Stimulated activated memory B cell treated with anti-CD40 and anti-IgM and Interleukin-4, amounts not matched to agents 10 μg/mL and 1 μg/mL and 100 μg/mL, for 72 hours (primary cell): ENCODE measurements at places on chromosomes 11 and 22.

GRCh38 chr11:63564784-63565350, 1.7 kb upstream of the PLAAT2 start:
- peaks cover 7% of the 10 kb centered on the region for H3K27me3 ChIP-seq
- H3K36me3 ChIP-seq = no peaks in the 10 kb centered on the region
- ATAC-seq = no peak
- H3K4me3 ChIP-seq = no peak overlapping the region
- peaks cover 40% of the 10 kb centered on the region for H3K4me1 ChIP-seq

DNA sequence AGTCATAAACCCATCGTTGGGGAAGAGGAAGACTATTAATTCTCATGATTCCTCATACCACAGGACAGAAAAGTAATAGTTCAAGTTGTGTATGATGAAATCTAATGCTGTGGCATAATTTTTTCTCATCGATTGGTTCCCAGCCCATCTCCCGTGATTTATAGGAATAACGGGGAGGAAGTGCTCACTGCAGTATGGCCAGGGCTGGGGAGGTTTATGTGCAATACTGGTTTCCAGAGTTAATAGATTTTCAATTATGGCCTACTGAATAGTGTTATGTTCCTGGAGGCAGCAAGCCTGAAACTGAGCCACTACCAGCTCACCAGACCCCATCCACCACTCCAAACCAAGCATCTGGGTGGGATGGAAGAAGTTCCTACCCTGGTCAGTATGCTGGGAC, 147.1 kb upstream of the NCAM1 start:
- no peak overlapping the region for H3K4me3 ChIP-seq
- peaks cover 9% of the 10 kb centered on the region for H3K27me3 ChIP-seq
- no peaks in the 10 kb centered on the region for H3K4me1 ChIP-seq
- no peak overlapping the region for H3K27ac ChIP-seq
- no peak for ATAC-seq

DNA sequence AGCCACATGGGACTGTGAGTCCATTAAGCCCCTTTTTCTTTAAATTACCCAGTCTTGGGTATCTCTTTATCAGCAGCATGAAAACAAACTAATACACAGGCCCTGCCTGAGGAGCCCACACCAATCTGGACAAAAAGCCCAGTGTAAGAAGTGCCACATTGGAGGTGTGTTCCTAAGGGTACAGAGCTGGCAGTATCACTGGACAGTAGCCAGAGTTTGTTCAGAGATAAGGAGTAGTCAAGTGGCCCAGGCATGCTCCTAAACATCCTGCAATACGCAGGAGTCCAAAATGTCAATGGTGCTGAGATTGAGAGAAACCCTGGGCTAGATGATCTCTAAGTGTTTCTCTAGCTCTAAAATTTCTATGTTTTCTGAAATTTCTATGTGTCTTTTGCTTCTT, 27.0 kb upstream of the POGLUT3 start:
- H3K36me3 ChIP-seq = no peaks in the 10 kb centered on the region
- no peak overlapping the region for H3K27ac ChIP-seq
- peaks cover 19% of the 10 kb centered on the region for H3K27me3 ChIP-seq
- H3K4me1 ChIP-seq = no peaks in the 10 kb centered on the region
- no peak overlapping the region for H3K4me3 ChIP-seq
- ATAC-seq = no peak

DNA sequence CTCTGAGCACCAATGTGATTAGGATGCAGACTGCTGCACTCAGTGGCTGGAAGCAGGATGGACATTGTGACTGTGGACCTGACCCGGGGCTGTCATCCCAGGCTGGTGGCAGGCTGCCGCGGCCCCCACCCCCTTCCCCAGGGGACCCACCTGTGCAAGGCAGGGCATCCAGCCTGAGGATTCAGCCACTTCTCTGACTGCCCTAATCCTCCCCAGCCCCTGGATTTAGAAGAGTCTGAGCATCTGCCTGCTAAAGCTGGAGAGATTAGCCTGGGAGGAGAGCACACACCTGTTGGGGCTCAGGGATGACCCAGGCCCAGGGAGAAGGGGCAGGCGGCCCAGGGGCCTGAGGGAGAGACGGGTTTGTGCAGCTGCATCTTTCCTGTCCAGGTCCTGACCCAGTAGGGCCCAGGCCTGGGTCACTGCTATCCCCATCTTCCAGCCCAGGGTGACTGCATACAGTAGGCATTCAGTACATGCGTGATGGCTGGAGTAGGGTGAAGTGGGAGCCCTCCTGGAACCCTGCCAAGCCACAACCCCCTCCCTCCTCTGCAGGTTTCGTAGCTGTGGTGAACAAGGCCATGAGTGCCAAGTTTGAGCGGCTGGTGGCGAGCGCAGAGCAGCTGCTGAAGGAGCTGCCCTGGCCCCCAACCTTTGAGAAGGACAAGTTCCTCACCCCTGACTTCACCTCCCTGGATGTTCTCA, 12.1 kb downstream of the DPP3 start:
- H3K4me3 ChIP-seq = no peak overlapping the region
- H3K36me3 ChIP-seq = peaks cover 49% of the 10 kb centered on the region
- no peak for ATAC-seq
- H3K27ac ChIP-seq = no peak overlapping the region
- H3K27me3 ChIP-seq = no peaks in the 10 kb centered on the region
- no peaks in the 10 kb centered on the region for H3K4me1 ChIP-seq
